NCI-H2081 (cell line): ENCODE measurements at places on chromosomes 1 and 21.

GRCh38 chr1:89994231-89994804, 592 bp upstream of the ZNF326 start:
- no peak for DNase-seq

GRCh38 chr1:240956020-240956419, 344.1 kb upstream of the GREM2 start:
- DNase-seq: no peak

DNA sequence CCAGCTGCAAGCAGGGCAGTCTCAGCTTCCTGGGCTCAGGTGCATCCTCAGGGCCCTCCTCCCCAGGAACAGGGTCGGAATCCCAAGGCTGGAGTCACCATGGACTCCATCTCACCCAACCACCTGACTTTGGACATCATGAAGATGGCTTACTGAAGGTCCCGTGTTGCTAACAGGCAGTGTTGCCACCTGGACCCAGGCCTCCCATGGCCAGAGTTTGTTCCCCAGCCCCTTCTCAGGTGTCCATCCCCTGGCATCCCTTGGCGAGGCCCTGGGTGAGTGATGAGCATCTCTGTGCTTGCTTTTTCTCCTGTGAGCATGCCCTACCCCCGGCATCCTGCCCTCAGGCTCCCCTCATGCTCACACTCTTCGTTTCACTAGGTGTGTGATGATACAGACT, 101.7 kb upstream of the EDN2 start:
- DNase-seq: no peak

GRCh38 chr1:210469441-210469840, 140.7 kb downstream of the HHAT start:
- no peak for DNase-seq

DNA sequence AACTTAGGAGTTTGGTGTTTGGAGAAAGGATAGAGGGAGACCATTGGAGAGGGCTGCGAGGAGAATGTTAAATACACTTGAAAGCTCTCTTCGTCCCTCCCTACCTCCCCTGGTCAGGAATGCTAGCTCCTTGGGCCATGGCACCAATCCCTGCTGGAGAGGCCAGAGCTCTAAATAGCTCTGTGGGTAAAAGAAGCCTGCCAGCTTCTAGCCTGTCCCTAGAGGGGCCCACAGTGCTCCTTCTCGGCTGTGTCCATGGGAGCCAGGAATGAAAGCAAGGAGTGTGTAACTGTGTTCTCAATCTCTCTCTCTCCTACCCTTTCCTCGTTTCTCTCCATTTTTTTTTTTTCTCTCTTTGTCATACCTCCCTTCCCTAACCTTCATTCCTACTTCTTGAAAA, at the start of gene CCDC190:
CCDC190 (minus strand) TSS at position 75 of the 400 bp plus-strand sequence. CDS start 1,529 bp downstream, outside the sequence.
- no peak for DNase-seq

DNA sequence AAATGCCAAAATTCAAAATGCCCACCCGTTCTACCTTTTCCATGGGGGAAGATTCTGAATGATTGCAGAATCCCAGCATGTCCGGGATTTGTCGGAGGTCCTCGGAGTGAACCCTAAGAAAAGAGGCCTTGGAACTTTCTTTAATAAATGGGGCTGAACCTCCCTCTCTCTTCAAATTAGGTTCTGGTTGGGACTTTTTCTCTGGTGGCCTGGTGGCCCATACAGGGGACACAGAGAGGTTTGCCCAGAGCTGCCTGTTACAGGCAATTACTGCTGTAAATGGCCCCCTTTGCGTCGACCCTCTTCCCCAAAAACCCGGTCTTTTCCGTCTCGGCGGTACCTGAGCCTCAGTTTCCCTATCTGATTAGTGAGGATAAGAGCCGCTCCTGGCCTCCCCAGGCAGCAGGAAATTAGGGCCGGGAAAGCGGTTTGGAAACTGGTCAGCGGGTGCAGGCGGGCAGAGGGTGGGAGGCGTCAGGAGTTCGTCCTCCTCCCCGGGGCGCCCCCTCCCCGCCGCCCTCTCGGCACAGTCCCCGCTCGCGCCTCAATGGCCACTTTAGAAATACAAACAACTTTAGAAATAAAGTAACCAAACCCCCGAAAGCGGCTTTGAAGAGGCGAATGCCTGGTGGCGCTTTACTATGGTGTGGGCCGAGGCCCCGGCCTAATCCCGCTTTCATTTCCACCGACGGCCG, 15.6 kb downstream of the PAX7 start:
- DNase-seq: no peak

- DNase-seq: no peak
Measured at GRCh38 chr1:163241746-163242145, 39.0 kb upstream of the RGS5 start.

- no peak for DNase-seq
Measured at GRCh38 chr1:42940851-42941639, 17.6 kb downstream of the SLC2A1 start.

- no peak for DNase-seq
Measured at GRCh38 chr21:37623689-37624088, 257.1 kb downstream of the DYRK1A start.

- DNase-seq: no peak
Measured at GRCh38 chr1:6775261-6776043, 9.8 kb upstream of the CAMTA1 start.

GRCh38 chr1:117758444-117759316, 152.8 kb downstream of the TENT5C start:
- peak; percentile 71 for DNase-seq

DNA sequence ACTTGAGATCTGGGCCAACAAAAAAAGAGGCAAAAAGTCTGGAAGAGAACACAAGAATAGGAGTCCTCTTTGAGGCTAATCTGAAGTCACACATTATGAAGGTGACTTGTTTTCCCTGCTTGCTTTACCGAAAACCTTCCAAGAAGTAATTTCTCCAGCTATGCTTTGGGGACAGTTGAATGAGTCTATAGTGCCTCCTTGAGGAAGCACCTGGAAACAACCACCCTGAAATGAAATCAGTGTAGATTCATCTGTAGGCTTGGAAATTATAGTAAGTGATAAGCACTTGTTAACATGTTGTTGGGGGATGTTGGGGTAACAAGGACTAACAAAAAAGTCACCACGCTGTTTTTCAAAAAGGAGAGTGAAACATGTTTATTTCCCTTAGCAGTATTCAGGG, 23.4 kb upstream of the RPTN start:
- DNase-seq: no peak

DNA sequence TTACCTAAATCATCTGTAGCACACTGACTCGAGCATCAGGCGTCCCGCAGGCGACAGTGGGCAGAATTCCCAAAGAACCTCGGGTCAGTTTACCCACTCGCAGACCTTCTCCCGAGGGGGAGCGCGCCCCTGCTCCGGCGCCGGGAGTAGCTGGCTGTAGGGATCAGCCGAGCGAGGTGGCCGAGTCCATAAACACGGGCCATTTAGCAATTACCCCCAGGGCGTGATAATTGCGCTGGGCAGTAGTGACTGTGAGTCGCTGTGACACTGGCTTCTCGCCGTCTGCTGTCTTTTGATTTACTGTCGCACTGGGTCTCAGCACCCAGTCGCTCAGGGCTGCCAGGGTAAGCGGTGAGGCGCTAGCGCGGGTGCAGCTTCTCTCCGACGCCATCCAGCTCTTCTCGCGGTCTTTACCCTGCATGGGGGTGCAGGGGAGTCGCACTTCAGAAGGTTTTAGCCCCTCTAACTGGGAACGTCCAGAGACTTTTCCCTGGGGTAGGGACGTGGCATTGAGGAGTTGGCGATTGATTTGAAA, 16.2 kb downstream of the HLX start:
- DNase-seq: no peak

DNA sequence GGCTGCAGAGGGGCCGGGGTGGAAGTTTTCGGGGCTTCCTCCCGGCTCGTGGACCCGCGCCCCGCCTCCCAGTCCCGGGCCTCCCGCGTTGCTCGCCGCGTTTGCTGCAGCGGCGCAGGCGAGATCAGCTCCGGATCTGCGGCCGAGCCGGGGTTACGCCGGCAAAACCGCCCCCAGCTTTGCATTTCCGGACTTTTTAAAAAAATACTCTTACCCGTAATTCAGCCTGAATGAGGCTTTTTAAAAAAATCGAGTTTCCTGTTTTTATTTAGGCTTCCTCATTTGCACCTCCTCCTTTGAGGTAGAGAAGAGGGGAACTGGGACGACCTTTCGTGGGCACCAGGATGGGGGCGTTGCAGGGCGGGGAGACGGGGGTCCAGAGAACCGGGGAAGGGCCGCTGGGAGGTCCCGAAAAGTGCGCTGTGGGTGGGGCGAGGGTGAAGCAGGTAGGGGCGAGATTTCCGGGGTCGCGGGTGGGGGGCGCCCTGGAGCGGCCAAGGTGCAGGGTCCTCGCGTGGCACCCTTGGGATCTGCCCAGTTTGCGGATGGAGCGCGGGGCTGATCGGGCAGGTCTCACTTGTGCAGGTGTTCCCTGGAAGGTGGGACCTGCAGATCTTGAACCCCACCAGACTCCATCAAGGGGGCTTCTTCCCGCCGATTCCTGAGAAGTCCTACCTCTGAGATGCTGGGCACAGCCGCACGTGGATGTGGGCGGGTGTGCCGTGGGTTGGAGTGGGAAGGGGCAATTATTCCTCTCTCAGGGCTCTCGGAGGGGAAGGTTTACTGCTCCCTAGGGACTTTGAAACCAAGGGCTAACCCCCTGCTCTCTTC, 1.1 kb downstream of the PIK3CD start:
- no peak for DNase-seq

DNA sequence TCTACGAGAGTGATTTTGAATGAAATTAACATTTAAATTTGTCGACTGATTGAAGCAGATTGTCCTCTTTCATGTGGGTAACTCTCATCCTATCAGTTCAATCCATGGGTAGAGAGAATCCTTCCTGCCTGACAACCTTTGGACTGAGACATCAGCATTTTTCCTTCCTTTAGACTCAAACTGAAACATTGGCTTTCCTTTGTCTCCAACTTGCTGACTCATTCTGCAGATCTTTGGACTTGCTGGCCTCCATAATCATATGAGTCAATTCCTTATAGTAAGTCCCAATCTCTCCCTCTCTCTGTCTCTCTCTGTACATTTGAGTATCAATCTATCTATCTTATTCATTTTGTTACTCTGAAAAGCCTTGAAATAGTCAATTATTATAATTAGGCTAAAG, 416.7 kb downstream of the LRRIQ3 start:
- DNase-seq: no peak

DNA sequence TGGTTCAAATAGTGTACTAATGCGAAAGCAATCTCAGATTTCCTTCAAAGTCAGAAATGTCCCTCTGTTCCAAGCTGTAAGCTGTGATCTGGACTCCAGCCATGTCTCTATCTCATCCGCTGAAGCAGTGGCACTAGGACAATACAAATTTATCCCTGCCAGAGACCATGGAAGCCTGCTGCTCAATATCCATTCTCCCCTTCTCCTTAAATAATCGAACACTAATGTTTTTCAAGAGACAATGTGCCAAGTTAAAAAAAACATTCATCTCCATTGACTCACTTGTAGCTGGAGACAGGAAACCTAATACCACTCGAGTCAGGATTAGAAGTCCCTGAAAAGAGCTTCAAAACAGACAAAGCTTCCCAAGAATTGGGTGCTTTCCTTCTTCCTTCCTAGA, 38.5 kb upstream of the PGBD5 start:
- no peak for DNase-seq

- DNase-seq: no peak
Measured at GRCh38 chr1:162040001-162040400, 16.3 kb upstream of the OLFML2B start.

DNA sequence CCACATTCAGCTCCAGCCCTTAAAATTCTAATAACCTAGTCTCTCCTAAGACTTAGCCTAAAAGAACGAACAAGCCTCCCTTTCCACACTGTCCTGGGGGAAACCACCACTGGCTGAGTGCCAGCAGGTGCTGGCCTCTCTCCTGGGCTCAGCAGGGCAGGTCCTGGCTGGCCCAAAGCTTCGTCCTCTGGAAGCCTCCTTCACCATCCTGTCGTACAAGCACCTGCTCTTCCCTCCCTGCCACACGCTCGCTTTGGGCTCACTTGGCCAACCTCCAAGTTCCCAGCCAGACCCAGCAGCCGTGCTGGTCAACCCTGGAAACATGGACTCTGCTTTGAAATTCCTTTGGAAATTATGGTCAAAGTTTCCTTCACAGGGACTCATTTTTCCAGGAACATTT, 58.2 kb upstream of the SLC25A33 start:
- no peak for DNase-seq

DNA sequence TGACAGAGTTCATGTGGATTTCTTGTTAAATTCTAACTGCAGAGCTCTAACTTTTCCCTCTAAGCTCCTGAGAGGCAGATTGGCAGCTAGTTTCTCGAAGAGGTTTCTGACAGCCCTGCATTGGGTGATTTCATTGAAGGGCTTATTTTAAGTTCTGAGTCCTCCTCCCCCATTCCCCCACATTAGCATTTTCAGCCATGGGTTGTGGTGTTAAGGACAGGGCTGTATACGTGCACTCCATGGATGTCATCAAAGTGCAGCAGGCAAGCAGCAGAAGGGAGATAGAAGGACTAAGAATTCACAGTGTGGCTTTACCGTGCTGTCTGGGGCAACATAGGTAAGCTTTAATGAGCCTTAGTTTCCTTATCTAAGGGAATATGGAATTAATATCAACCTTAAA, 19.0 kb downstream of the CRYZ start:
- no peak for DNase-seq

DNA sequence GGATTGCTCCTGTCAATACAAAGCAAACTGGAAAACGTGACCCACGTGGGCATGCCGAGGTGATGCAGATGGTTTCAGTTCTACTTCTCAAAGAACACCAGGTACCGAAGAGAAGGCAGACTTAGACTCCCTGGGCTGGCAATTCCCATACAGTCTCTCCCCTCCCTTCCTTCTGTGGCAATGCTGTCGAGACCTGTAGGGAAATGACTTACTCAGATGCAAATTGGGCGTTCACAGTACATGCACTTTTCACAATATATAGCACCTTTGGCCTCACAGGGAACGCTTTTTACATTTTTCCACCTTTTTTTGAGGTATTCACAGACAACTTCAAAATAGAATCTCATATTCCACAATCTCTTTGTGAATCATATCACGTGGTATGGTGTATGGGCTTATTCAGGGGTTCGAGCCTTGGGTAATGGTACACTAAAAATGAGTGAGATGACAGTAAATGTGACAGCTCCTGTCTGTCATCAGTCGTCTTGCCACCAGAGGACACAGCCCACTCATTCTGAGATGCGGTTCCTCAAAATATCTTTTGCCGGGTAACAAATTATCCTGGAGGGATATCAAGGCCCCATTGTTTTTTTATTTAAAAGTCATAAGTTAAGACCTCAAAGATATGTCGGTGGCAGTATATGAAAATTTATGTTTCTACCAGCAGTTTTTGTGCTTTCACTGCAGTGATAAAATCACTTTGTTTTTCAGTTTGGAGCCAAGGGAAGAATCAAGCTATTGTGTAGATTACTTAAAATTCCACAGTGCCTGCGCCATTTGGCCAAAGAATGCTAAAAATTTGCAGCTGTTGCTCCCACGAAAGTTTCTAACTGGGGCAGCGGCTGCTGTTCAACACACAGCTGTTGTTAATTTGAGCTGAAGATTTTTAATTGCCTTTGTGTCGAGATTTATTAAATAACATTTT, 168.4 kb downstream of the ZZZ3 start:
- no peak for DNase-seq
